ENCODE measurements at places on chromosomes 1 and 21.
A peak's percentile ranks its signal among the peaks of the same experiment; 100 is the strongest.

DNA sequence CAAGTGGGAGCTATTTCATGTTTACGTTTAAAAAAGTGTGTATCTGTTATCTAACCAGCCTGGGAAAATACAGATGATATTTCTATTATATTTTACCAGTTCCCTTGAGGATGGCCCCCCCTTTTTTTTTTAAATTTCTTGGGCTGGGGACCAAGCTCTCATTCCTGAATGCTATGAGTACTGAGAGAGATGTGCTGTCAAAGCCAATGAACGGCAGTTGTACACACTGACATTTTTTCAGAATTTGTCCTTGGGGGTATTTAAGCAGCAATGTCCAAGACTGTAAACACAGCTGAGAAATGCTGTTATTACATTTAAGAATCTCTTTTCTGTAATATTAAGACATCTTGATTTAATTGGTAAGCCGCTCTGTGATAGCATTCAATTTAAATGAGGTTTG lies 177.9 kb downstream of the ST6GALNAC3 start:
- DNase-seq, result no peak

- DNase-seq, result no peak
Observed at GRCh38 chr1:223068900-223069665, 74.0 kb downstream of the TLR5 start.

GRCh38 chr1:180424848-180425457 lies 77.4 kb downstream of the ACBD6 start:
- peak; percentile 5 for DNase-seq

DNA sequence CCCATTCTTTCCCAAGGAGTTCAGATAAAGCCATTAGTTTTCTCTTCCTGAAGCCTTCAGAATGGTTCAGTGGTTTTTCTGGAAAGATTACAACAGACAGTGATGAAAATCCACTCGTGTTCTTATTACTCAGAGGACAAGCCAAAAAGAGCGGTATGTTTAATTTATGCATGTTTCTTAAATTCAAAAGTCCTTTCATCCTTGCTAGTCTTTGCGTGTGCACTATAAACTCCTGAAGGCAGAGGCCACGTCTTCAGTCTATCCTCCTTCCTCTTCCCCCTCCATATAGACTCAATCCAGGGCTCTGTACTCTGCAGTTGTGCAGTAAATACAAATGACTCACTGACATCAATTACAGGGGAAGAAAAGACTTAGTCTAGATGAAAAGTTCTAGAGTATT lies 409.2 kb upstream of the PLXNA2 start:
- DNase-seq, result no peak

- DNase-seq, result no peak
Observed at GRCh38 chr1:21736876-21737275, 46.1 kb downstream of the USP48 start.

DNA sequence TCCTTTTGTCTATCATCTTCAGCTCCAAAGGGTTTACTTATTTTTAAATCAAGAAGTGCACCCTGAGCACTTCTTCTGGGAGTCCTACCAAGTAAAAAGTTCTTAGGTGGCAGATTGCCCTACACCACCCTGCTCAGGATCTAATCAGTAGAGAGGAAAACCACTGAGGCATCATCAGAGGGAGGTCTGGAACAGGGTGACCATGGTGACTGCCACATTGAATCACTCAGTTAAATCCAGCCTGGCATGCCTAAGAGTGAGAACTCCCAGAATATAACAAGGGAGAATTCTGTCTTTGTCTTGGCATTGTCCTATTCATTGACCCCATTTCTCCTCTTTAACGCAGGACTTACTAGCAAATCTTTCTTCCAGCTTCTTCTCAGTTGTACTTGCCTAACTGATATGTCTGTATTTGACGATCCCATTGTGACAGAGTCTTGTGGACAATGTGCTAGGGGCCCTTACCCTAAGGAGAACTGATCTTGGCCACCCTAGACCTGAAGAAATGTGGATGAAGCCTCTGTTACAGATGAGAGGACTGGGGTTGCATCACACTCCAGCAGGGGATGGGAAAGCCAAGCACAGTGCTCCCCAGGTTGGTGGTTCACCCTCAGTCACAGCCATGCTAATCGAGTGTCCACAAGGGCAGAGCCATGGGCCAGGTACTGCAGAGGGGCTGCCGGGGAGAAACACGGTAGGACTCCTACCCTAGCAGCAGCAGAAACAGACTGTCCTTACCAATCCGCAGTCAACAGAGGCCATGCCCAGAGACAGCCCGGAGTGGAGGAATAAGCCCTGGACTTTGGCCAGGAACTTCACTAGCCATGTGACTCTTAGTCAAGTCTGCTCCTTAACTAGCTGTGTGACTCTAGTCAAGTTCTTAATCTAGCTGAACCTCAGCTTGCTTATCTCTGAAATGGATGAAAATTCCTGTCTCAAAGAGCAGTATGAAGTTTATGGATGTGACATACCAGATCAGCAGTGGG lies 15.4 kb downstream of the PKP1 start:
- DNase-seq, result no peak
